ENCODE measurements at places on chromosomes 5 and 9. TPM values are rescaled to one million over a fixed set of nuclear protein-coding genes. Genes with fewer than 3 reads are reported as not detected.

DNA sequence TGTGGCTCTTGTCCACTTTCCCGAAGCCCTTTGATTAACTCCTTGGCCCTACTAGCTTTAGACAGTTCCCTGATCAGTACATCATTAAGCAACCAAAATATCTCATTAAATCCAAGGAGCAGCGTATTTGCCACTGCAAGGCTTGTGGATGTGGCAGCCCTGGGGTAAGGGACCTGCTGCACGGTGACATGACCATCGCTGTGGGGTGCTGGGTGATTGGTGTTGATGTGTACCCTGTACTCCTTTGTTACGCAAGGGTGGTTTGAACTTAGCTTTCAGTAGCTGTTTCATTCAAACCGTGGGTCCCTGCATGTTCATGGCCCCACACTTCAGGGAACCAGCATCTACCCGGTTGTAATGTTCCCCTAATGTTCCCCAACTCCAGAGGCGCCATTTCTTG lies 41.0 kb downstream of the OTULIN start:
- DNase-seq: no peak

- no peak for DNase-seq
Observed at GRCh38 chr9:708182-708550, 133.3 kb upstream of the DMRT1 start.

IRX4 gene
- total RNA-seq: not detected

SMIM32 gene
- total RNA-seq: not detected

PRUNE2 gene
- 13.4 TPM for total RNA-seq

DNA sequence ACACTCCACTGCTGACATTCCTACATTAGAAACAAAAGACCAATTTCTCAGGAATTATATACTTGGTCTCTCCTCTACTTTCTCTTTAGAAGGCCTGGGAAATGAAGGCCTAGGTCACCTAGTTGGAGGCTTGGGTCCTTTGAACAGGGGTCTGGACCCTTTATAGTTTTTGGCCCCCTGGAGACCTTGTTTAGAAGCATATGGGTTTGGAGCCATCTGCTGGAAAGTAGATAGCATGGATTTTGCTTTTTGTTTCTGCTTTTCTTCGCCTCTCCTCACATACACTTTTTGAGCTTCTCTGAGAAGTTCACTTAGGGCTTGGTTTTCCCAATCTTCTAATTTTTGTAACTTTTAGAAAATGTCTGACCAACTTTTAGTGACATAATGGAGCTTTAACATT lies 67.1 kb upstream of the CDK20 start:
- DNase-seq: no peak

NDUFA8 gene
- total RNA-seq: 28.5 TPM

NRARP gene
- 8.8 TPM for total RNA-seq

PCAT7 gene
- total RNA-seq: not detected

DNA sequence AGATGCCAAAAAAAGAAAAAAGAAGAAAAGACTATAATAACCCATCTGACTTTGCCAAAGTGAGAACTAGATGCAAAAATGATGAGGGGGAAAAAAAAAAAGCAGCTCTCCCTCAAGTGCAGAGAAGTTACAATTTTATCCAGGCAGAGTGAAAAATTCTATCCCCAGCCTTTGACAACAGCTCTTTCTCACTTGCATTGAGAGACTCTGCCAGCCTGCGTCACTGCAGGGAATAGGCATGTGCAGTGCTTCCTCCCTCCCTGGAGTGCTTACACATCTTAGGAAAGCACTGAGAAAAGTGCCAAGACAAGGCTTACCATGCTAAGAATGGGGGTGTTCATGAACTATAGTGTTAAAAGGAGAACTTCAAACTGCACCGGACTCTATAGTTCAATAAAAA lies 418.6 kb upstream of the TYRP1 start:
- no peak for DNase-seq

DNA sequence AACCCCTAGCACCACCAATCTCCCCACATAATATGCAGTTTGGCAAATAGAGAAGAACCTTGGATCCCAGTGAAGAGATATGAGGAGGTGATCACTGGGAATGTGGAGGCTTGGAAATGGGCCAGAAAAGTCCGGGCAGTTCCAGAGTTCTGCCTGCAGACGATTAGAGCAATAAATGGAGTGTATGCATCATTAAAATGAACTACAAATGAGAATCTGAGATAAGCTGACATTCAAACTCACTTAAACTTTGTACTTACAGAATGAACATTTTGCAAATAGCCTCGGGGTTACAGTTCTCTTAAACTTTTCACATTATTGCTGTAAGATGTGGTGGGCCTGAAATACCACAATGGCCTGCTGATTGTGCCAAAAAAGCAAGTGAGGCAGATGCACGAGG lies 23.0 kb upstream of the LHFPL2 start:
- DNase-seq: no peak

DNA sequence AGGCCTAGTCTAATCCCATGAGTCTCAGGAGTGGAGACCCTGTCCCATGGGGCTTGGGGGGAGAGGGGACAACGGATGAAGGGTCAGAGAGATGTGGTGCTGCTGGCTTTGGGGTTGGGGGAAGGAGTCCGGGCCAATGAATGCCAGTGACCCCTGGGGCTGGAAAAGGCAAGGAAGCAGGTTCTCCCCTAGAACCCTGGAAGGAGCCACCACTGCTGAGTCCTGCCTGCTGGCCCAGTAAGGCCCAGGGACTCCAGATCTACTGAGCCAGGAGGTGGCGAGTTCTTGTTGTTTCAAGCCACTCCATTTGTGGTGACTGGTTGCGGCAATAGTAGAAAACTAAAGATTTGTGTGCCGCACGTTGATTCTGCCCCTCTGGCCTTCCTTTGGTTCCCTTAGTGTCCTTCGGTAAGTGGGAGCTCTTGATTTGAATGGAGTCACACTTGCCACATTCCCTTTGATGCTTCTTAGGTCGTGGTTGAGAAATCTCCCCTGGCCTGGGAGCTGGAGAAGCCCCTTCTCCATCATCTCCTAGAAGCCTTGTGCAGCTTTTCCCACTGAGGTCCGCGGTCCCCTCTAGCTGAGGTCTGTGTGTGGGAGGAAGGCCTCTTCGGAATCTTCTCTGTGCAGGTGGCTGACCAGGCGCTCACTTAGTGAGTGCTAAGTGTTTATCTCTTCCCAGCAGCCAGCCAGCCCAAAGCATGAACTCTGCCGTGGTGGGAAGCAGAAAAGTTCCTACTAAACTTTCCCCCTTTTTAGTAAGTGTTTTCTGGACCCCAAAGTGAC lies 9.0 kb downstream of the FCN1 start:
- DNase-seq: no peak

TMOD1 gene
- 10.1 TPM for total RNA-seq

- DNase-seq: no peak
Observed at GRCh38 chr5:137200906-137201700, 298.0 kb downstream of the SPOCK1 start.

- DNase-seq: no peak
Observed at GRCh38 chr9:130473009-130473408, 28.2 kb downstream of the ASS1 start.

DNA sequence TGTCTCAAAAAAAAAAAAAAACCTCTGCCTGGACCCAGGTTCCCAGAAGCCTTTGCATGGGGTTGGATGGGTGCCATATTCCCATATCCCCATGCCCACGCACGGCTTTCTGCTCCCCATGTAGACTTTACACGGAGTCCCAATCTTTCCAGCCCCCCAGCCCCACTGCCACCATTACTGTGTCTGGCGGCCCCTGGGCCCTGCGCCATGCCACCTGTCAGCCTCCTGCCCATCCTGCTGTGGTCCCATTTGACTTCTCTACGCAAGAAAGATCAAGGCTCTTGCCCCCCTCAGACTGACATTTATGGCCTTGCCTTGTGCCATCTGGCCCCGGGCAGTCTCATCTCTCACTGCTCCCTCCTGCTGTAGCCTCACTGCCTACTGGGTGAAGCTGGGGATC lies 6.5 kb upstream of the AK1 start:
- DNase-seq: no peak

GRCh38 chr9:134699343-134699740 lies 57.7 kb downstream of the COL5A1 start:
- no peak for DNase-seq

DNA sequence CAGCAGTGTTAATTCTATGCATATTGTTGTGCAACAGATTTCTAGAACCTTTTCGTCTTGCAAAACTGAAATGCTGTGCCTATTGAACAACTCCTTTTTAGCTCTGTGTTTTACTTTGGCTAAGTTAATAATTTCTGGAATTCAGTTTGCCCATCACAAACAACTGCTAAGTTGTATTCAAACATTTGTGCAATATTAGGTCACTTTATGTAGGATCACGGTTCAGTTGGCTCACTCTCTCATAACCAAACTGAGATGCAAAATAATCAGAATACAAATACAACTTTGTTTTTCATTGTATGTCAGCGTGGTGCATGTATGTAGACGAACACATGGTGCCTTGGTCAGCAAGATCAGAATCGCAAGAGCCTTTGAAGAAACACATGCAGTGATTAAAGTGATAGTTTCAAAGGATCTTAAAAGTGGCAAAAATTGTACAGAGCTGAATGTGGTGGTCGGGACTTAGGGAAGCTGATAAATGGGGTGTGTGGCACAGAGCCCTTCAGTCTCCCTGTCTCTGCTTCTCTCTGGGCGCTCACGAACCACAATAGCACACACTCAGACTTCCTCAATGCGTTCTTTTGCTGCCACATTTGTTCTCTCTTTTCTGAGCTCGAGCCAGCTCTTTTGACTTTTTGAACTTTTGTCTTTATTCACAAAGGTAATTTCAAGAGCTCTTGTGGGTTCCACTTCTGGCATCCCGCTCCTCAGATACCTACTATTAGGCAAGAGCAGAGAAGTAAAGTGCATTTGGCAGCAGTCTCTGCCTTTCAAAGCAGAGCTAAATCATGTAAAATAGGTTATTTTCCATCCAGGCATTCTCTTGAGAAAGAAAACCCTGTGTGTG lies 112.4 kb upstream of the CTSL start:
- no peak for DNase-seq

AIF1L gene
- 121 TPM for total RNA-seq

Data from omental fat pad (tissue), 4 donors.